ENCODE measurements at places on chromosomes 1 and 21. TPM values are rescaled to one million over a fixed set of nuclear protein-coding genes. Genes with fewer than 3 reads are reported as not detected.

The FCGR3B gene
- total RNA-seq: not detected

GRCh38 chr1:202661136-202661845, 49.0 kb downstream of the SYT2 start:
- DNase-seq: no peak

The PPFIA4 gene
- total RNA-seq: 0.13 TPM

- DNase-seq: no peak
These were observed 81.6 kb downstream of the PDE9A start for GRCh38 chr21:42735061-42735460.

The SCAF4 gene
- 4.6 TPM for total RNA-seq

DNA sequence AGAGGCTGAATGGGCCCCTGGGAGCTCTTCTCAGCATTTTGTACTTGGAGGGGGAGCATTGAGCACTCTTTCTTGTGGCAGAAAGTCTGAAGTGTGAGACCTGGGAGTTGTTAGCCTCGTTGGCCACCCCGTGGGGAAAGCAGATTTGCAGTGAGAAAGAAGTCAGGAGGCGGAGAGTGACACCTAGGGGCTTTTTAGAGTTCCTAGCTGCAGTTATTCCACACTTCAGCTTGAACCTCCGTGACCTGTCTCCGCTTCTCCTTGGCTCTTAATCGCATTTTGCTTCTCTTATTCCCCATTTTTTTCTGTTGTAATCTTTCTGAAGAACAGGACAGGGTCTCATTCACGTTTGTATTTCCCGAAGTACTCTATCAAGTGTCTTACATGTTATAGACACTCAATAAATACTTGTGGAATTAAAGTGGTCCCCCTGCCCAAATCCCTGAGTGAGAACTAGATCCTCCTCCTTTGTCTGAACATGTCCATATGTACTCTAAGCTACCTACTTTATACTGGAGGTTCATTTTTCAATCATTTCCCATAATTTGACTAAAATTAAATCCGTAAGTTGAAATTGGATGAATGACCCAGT, 14.5 kb upstream of the C1orf141 start:
- DNase-seq: peak; percentile 78

The RORC gene
- total RNA-seq: not detected

DNA sequence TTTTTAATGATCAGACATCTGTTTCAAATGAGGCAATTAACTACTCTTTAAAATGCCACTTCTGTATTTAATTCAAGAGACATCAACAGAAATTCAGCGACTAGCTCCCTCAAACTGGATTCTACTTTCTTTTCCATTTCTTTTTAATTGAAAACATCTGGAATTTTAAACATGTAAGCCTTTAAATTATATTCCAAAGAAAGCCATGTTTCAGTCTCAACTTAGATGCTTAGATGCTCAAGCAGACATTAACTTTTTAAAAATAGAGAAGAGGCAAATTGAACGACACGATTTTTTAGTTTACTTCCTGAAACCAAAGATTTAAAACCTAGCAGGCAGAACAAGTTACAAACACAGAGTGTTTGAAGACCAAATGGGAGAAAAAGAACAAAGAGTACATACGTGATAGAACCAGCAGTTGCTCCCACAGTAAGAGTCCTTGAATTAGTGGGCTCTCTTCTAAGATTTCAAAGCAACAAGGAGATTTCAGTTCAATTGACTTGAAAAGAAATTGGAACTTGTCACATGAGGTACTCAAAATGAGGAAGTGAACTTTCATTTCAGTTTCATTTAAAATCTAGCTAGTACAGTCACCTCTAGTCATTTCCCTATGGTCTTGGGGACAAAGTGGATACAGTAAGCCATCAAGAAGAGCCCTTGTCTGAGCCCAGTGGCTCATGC, at the start of gene CTSS:
TSS of gene CTSS (minus strand) at position 483 of the 681 bp plus-strand sequence. CDS start 1,015 bp downstream, outside the sequence.
- DNase-seq: peak; percentile 33

The SLC6A17 gene
- 2.4 TPM for total RNA-seq

Measured in dermis microvascular lymphatic vessel endothelial cell (primary cell).